ENCODE measurements at places on chromosomes 6 and 20.

DNA sequence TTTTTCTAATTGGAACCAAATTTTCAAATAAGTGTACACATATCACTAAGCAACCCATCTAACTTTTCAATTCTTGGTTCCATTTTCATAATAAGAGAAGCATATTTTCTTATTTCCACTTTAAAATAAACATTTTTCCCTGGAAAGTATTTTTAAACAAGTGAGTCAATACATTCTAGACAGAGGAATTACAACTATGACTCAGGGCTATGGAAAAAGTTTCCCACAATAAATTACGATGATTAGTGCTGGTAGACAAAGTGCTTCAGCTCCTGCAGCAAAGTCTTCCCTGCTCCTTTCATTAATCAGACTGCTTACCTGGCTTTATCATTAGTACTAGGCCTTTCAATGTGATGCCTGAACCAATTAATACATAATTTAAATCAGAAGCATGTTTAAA lies 322.5 kb downstream of the HACE1 start:
- no peak for DNase-seq

DNA sequence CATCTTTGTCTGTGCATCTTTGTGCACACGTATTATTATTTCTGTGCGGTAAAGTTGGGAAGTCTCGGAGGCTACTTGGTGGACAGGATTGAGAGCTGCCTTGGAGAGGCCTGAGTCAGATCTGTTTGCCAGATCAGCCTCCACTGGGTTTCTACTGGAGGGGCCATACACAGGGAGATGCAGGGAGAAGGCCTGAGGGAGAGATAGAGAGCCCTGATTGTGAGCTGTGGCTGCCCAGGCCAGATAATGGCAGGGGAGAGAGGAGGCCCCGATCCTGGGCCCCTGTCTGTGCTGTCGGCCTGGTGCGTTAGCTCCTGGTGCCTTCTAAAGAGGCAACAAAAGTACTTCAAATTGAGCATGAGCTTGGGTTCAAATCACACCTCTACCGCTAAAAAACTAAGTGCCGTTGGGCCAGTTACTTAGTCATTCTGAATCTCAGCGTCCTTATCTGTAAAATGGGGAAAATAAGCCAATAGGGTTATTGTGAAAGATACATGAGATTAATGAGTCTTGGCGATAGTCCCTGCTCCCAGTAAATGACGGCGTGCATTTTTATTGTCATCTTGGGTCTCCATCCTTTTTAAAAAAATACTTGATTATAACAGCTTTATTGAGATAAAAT lies 27.6 kb upstream of the ADA start:
- no peak for DNase-seq

DNA sequence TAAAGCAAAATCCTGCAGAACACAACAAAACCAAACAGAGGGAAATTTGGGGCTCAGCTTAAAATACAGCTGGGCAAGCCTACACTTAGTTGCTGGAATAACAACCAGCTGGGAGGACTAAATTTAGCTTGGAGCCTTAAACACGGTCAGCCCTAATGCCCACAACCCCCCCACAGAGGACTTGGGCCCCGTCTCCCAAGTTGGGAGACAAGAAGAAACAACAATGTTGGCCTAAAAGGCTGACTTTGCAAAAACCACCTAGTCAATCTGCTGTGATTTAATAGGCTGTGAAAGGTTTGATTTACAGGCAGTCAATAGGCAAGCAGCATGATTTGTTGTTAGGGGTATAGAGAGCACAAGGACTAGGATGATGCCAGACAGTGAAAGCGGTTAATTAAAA lies 40.3 kb upstream of the ARMC2 start:
- no peak for DNase-seq

DNA sequence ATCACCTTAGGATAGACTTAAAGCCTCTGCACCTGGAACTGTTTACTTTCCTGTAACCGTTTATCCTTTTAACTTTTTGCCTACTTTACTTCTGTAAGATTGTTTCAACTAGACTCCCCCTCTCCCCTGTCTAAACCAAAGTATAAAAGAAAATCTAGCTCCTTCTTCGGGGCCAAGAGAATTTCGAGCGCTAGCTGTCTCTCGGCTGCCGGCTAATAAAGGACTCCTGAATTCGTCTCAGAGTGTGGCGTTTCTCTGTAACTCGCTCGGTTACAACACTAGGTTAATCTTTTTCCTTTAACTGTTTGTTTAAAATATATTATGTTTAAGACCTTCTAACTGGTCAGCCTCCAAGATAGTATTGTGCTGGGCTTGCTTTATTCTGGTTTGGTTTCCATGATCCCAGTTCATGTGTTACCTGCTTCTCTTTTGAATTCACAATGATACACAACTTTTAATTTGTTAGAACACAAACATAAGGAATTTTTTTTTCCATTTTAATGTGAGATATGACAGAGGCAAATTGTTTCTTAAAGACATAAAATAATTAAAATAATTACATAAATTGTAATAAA lies 8.7 kb upstream of the NQO2 start:
- no peak for DNase-seq

- DNase-seq: no peak
These were observed 55.6 kb downstream of the CARMIL1 start for GRCh38 chr6:25334793-25335192.

GRCh38 chr6:62763125-62763912 lies 447.9 kb upstream of the FKBP1C start:
- no peak for DNase-seq

DNA sequence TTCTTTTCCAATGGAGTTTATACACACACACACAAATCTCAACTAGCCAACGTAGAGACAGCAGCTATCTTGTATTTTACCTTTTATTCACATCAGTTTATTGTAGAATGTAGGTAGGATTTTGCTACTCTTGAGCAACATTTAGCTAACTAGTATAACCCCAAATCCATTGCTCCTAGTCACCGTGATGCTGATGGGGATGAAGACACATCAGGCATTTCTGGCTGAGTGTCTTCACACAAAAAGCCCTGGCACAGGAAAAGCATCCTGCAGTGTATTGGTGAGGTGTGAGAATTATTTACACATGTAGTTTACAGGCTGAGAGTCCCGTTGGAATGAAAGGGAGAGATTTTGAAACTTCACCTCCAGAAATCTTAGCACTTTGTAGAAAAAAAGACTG lies 65.9 kb upstream of the FBXL4 start:
- DNase-seq: no peak

DNA sequence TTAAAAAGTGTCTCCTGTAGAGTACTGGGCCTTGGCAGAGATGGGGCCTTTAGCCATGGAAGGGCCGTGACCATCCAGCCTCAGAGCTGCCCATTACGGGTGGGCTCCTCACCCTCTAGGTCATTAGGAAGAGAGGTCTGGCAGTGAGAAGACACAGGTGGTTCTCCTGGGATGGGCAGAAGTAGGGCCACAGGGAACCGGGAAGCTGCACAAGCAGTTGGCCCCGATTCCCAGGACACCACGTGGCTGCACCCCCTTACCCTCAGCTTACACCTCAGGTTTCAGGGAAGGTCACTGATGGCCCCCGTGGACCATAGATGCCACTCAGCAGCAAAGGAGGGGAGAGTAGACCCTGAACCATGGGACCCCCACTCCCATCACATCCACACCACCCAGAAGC lies 1.6 kb downstream of the RAET1G start:
- DNase-seq: no peak

DNA sequence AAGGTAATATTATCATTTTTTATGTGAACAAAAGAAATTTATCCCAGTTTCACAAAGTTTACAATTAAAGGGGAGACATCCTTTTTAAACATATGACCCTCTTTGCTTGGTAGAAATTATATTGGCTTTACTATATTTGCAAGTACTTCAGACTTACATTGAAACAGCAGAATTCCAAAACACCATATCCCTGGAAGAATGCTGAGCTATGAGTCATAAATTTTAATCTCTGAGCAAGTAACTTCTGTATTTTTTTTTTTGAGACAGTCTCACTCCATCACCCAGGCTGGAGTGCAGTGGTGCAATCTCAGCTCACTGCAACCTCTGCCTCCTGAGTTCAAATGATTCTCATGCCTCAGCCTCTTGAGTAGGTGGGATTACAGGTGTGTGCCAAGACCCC lies 240.4 kb downstream of the TBC1D32 start:
- no peak for DNase-seq

DNA sequence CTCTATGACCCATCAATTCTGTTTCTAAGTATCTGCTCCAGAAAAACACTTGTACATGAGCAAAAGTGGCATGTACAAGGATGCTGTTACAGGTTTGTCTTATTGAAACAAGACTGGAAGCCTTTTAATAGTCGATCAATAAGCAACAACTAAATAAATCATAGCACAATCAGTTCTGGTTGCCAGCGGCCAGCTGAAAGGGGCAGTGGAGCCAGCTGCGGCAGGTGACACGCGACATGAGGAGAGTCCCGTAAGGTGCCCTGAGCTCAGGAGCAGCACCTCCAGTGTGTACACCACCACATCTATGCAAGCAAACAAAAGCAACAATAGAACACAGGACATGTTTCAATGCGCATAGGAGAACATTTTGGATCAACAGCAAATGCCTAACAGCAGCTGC lies 20.7 kb upstream of the NNAT start:
- no peak for DNase-seq

GRCh38 chr6:167098825-167099225 lies 24.1 kb upstream of the CCR6 start:
- no peak for DNase-seq

DNA sequence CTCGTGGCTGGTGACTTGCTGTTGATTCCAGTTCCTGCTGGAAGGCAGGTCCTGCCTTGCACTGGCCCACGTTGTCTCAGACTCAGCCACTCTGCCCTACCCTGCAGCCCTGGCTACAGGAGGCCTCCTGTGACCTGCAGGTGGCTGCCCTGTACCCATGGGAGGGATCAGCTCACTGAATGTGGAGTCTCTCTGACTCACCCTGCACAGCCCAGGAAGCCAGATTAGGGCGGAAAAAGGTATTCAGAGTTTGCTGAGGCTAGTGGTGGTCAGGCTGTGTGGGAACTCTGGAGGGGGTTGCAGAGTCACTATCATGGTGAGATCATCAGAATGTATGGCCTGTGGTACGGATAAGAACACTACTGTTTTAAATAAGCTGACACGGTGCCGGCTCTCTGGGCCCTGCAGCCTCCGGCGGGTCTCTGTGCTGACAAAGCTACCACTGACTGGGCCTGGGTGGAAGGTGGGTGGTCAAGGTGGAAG lies 24.7 kb upstream of the PYGB start:
- no peak for DNase-seq

DNA sequence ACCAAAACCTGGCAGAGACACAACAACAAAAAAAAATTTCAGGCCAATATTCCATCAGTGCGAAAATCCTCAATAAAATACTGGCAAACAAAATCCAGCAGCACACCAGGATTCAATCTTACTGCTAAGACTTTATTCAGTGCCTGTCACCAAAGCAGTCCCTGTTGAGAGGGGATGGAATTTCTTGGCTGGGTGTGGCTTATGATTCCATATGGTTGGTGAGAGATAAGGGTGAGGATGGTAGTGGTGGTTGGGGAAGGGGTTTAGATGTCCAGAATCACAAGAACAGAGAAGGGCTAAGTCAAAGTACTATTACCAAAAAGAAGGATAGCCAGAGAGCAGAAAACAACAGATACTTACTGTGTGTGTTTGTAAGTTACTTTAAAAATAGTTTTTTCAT lies 152.8 kb upstream of the SLC35B3 start:
- DNase-seq: no peak

DNA sequence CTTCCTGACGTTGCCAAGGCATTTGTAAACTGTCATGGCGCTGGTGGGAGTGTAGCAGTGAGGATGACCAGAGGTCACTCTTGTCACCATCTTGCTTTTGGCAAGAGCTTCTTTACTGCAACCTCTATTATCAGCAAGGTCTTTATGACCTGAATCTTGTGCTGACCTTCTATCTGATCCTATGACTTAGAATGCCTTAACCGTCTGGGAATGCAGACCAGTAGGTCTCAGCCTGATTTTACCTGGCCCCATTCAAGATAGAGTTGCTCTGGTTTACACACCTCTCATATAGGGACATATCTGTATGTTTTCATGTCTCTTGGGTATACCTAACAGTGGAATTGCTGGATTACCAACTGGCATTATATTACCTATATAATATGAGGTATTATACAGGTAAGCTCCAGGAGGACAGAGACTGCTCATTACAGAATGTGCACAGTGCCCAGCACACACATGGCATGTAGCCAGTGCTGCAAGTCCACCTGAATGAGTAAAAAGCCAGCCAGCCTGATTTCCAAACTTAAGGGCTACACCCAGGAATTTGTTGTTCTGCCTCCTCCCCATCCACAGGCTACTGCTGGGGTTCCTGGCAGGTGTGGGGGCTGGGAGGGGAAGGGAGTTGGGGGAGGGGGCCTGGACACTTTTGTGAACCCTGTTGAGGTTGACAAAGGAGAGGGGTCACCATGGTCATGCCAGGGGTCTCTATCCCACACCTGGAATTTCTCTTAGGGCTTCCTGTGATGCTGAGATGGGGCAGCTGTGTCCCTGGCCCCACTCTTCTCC lies 35.2 kb upstream of the BLCAP start:
- DNase-seq: no peak

GRCh38 chr20:4455301-4455701 lies 266.4 kb upstream of the PRND start:
- no peak for DNase-seq

DNA sequence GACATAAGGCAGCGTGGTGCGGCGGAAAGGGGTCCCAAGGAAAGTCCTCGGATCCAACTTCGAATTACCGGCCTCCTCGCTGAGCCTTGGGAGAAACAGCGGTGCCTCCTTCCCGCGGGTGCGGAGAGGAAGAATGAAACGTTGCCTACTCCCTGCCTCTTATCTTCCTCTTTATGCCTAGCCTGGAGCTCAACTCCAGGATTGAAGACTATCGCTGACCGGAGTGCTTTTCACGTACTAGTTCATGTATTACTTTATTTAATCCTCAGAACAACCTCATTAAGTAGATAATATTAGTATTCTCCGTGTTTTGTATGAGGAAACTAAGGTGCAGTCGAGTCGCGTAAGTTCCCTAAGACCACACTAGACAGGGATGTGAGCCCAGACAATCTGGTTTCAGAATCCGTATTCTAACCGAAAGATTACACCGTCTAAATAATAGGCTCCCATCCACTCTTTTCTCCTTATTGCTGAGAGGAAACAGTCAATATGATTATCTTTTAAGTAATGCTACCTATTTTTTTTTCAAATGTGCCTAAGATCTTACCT lies 793 bp upstream of the PDSS2 start:
- DNase-seq: no peak

DNA sequence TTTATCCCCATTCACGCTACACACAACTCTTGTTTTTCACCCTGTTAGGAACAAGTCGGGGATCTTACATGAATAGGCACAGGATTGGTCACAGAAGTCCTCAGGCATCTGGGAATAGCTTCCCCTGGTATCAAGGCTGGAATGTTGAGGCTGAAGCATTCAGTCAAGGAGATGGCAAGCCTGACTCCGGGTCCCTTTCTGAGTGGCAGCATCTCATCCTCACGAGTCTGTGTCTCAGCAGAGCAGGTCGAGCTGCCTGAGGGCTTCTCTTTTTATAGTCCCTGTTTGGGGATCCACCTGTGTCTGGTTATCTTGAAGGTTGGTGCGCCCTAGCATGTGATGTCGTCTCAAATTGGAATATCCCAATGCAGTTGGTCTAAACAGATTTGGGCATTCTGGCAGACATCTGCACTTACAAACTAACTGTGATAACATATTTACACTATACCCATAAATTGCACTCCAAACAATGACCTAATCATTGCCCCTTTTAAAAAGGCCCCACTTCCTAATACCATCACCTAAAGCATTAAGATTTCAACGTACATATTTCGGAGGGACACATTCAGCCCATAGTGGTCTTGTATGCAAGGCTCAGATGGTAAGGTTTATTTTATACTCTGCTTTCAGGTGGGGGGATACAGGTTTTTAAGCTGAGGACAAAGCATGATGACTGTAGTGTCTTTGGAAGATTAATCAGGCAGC lies 112.7 kb upstream of the CLDN20 start:
- no peak for DNase-seq

Measured in NCI-H446 treated with DMSO at 0.1 percent for 48 hours (cell line).